Natural killer cell treated with Interleukin-12 subunit alpha and Interleukin-12 subunit beta and Interleukin-15 and Interleukin-18, amount 100 ng/mL, for 72 hours (primary cell): ENCODE measurements at places on chromosomes 6 and 20. TPM values are rescaled to one million over a fixed set of nuclear protein-coding genes. Genes with fewer than 3 reads are reported as not detected.
A peak's percentile ranks its signal among the peaks of the same experiment; 100 is the strongest.

DNA sequence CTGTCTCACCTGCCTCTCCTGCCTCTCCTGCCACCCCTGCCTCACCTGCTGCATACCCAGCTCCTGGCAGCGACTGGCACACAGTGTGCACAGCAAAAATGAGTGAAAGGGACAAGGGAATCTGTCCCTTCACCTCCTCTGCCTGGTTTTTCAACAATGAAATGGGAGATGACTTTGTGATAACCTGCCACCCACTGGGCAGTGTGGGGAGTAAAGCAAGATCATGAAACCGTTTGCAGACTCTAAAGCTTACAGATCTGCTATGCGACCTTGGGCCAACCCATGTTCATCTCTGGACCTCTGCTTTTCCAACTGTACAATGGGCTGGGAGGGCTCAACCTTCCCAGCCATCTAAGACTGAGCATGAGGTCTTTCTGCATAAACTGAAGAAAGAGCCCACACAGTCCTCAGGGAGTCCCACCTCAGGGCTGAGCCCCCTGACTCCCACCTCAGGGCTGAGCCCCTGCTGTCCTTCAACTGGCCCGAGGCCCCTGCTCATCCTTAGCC lies 81.1 kb downstream of the RIPOR3 start:
- H3K36me3 ChIP-seq, result no peaks in the 10 kb centered on the region
- no peak overlapping the region for H3K4me3 ChIP-seq
- no peak overlapping the region for H3K27ac ChIP-seq
- H3K4me1 ChIP-seq, result no peaks in the 10 kb centered on the region

GRCh38 chr20:37914672-37915433 lies 11.9 kb downstream of the VSTM2L start:
- H3K4me1 ChIP-seq, result peaks cover 14% of the 10 kb centered on the region
- H3K4me3 ChIP-seq, result peak overlapping the region; percentile 64
- H3K27me3 ChIP-seq, result no peaks in the 10 kb centered on the region
- H3K36me3 ChIP-seq, result no peaks in the 10 kb centered on the region
- H3K27ac ChIP-seq, result no peak overlapping the region

- H3K36me3 ChIP-seq, result no peaks in the 10 kb centered on the region
- no peak for DNase-seq
- H3K4me1 ChIP-seq, result no peaks in the 10 kb centered on the region
Measured at GRCh38 chr20:47774131-47774777, 11.0 kb downstream of the SULF2 start.

DNA sequence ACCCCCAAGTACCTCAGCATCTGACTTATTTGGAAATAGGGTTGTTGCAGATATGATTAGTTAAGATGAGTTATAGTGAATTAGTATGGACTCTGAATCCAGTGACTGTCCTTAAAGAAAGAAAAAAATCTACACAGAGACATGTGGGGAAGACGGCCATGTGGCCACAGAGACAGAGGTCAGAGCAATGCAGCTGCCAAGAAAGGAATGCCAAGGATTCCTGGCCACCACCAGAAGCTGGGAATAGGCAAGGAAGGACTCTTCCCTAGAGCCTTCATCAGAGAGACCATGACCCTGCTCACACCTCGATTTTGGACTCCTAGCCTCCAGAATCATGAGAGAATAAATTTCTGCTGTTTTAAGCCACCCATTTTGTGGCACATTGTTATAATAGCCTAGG lies 81.8 kb downstream of the FYN start:
- H3K4me1 ChIP-seq, result peaks cover 58% of the 10 kb centered on the region
- H3K36me3 ChIP-seq, result peaks cover 2% of the 10 kb centered on the region
- H3K27me3 ChIP-seq, result no peaks in the 10 kb centered on the region

GRCh38 chr20:50190251-50191064 lies at the start of gene CEBPB:
CEBPB (plus strand) TSS chr20:50190830; CDS start chr20:50191034, 204 bp downstream.
- peak within 1 kb of the TSS; percentile 96 for H3K4me3 ChIP-seq
- peaks cover 7% of the 10 kb centered on the region for H3K27me3 ChIP-seq
- H3K27ac ChIP-seq, result peak within 1 kb of the TSS; percentile 96
- H3K36me3 ChIP-seq, result peaks cover 12% of the 10 kb centered on the region
- DNase-seq, result peak; percentile 92
- peaks cover 48% of the 10 kb centered on the region for H3K4me1 ChIP-seq

DNA sequence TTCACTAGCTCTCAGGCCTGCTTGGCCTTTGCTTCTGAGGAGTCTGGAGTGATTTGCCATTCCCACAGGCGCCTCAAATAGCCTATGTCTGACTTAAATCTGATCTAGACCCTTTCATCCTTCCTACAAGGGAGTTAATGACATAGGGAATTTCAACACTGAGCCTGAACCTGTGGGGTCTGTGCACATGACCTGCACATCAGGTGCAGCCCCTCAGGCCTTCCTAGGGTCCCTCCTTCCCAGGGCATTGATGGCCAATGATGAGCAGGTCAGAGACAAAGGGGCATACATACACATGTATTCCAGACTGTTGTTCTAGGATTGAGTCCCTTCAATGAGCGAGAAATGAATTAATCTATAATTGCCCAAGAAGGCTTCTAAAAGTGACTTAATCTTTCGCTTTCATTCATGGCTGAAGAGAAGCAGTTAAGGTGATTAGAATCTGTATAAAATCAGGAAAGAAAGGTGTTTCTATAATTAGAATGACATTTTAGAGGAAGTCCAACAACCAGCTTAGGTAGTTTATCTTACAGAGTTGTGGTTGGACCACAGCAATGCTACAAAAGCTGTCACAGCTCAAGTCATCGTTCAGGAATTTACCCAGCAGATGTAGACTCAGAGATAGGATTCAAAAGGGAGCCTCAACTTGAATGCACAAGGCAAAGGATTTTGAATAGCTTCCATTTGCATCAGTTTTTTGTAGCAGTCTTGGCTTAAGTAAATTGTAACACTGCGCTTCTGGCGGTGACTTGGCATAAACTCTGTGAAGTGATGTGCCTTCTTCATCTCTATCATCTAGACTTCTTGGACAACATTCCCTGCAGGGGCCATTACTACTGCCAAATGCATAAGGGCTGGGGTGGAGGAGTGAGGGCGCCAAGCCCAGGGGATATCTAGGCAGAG lies 27.0 kb upstream of the TBC1D7 start:
- no peaks in the 10 kb centered on the region for H3K27me3 ChIP-seq
- H3K36me3 ChIP-seq, result no peaks in the 10 kb centered on the region
- H3K4me1 ChIP-seq, result peaks cover 49% of the 10 kb centered on the region
- no peak for DNase-seq
- peak overlapping the region; percentile 72 for H3K4me3 ChIP-seq

DNA sequence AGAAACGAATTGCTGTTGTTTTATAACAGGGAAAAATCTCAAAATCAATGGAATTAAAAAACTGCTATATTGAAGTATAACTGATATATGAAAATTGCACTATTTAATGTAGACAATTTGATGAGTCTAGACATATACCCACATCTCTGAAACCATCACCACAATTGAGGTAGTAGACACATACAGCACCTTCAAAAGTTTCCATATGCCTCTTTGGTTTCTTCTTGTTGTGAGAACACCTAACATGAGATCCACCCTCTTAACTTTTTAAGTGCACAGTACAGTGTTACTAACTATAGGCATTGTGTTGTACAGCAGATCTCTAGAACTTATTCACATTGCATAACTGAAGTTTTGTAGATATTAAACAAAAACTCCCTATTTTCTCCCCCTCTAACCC lies 14.0 kb upstream of the SLC17A5 start:
- H3K36me3 ChIP-seq, result no peaks in the 10 kb centered on the region
- peaks cover 5% of the 10 kb centered on the region for H3K4me1 ChIP-seq
- peaks cover 24% of the 10 kb centered on the region for H3K27me3 ChIP-seq
- no peak for DNase-seq
- no peak overlapping the region for H3K4me3 ChIP-seq
- H3K27ac ChIP-seq, result no peak overlapping the region

DNA sequence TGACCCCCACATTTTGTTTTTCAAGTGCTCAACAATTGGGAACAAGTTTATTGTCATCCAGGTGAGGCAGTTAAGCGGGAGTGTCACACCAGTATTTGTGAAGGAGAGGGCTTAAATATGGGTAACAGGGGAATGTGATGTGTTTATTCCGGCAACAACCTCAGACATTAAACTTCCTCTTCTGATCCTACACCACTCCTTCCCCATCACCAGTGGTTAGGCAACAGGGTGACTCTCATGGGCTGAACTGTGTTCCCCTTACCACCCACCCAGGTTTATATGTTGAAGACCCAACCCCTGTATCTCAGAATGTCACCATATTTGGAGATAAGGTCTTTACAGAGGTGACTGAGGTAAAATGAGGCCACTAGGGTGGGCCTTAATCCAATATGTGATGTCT lies 52.1 kb upstream of the RNF182 start:
- peaks cover 5% of the 10 kb centered on the region for H3K4me1 ChIP-seq
- no peak for DNase-seq
- H3K36me3 ChIP-seq, result no peaks in the 10 kb centered on the region

DNA sequence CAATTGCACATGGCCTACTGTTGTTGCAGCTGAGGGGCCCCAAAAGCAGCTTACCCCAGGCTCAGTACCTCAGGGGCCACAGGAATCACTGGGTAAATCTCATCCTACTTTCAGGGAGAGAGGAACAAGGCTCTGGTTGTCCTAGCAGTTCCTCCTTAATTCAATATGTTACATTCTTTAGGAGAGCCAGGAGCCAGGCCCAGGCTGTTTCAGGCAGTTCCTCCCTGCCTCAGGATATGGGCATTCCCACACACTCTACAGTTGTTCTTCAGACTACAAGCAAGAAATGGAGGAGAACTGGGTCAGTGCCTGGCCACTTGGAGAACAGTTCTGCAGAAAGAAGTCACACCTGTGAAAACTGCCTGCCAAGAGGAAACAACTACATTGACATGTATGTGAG lies 9.6 kb upstream of the BTN3A2 start:
- H3K36me3 ChIP-seq, result no peaks in the 10 kb centered on the region
- no peak overlapping the region for H3K27ac ChIP-seq
- no peak overlapping the region for H3K4me3 ChIP-seq
- H3K4me1 ChIP-seq, result peaks cover under 1% of the 10 kb centered on the region

GRCh38 chr6:147201885-147202515 lies 2.2 kb upstream of the STXBP5 start:
- DNase-seq, result no peak
- peaks cover 6% of the 10 kb centered on the region for H3K36me3 ChIP-seq

GRCh38 chr6:132400883-132401617 lies at the start of gene MOXD1:
MOXD1 (minus strand) TSS chr6:132401475; CDS start chr6:132401426, 49 bp downstream.
- H3K27me3 ChIP-seq, result peaks cover 52% of the 10 kb centered on the region
- H3K27ac ChIP-seq, result no peak within 1 kb of the TSS
- H3K4me1 ChIP-seq, result peaks cover 10% of the 10 kb centered on the region
- peak; percentile 60 for DNase-seq
- H3K36me3 ChIP-seq, result no peaks in the 10 kb centered on the region
- peak within 1 kb of the TSS; percentile 12 for H3K4me3 ChIP-seq

GRCh38 chr20:4243071-4243470 lies 227.7 kb upstream of the RNF24 start:
- DNase-seq, result no peak
- no peak overlapping the region for H3K27ac ChIP-seq
- H3K36me3 ChIP-seq, result no peaks in the 10 kb centered on the region

- peaks cover 8% of the 10 kb centered on the region for H3K27me3 ChIP-seq
- peaks cover 28% of the 10 kb centered on the region for H3K4me1 ChIP-seq
- H3K27ac ChIP-seq, result peak overlapping the region; percentile 44
- no peaks in the 10 kb centered on the region for H3K36me3 ChIP-seq
- no peak for DNase-seq
Measured at GRCh38 chr6:43770372-43771209, 580 bp downstream of the VEGFA start.

- H3K27ac ChIP-seq, result no peak overlapping the region
- no peak overlapping the region for H3K4me3 ChIP-seq
- no peaks in the 10 kb centered on the region for H3K36me3 ChIP-seq
- H3K4me1 ChIP-seq, result peaks cover under 1% of the 10 kb centered on the region
- no peak for DNase-seq
Measured at GRCh38 chr20:60031107-60031506, 72.9 kb downstream of the CDH26 start.

GRCh38 chr20:39897058-39897457 lies 792.0 kb downstream of the MAFB start:
- H3K27ac ChIP-seq, result no peak overlapping the region
- H3K4me3 ChIP-seq, result no peak overlapping the region
- peaks cover 3% of the 10 kb centered on the region for H3K27me3 ChIP-seq
- no peaks in the 10 kb centered on the region for H3K4me1 ChIP-seq

- H3K36me3 ChIP-seq, result no peaks in the 10 kb centered on the region
- no peak overlapping the region for H3K4me3 ChIP-seq
- H3K4me1 ChIP-seq, result no peaks in the 10 kb centered on the region
- H3K27ac ChIP-seq, result no peak overlapping the region
- no peak for DNase-seq
Measured at GRCh38 chr6:166310634-166311033, 2.4 kb upstream of the PRR18 start.

- H3K36me3 ChIP-seq, result peaks cover 10% of the 10 kb centered on the region
- H3K4me3 ChIP-seq, result no peak overlapping the region
- H3K27me3 ChIP-seq, result no peaks in the 10 kb centered on the region
- DNase-seq, result no peak
- H3K4me1 ChIP-seq, result no peaks in the 10 kb centered on the region
Measured at GRCh38 chr20:14790771-14791620, 453.6 kb upstream of the FLRT3 start.

- H3K27ac ChIP-seq, result no peak overlapping the region
- no peaks in the 10 kb centered on the region for H3K27me3 ChIP-seq
- peaks cover 37% of the 10 kb centered on the region for H3K4me1 ChIP-seq
- no peak for DNase-seq
Measured at GRCh38 chr6:5510331-5511133, 249.2 kb downstream of the FARS2 start.

- H3K4me1 ChIP-seq, result peaks cover 12% of the 10 kb centered on the region
- H3K36me3 ChIP-seq, result no peaks in the 10 kb centered on the region
- peak overlapping the region; percentile 38 for H3K27ac ChIP-seq
- peak overlapping the region; percentile 66 for H3K4me3 ChIP-seq
- no peaks in the 10 kb centered on the region for H3K27me3 ChIP-seq
- DNase-seq, result no peak
Measured at GRCh38 chr6:107991772-107992550, 34.0 kb upstream of the SEC63 start.

DNA sequence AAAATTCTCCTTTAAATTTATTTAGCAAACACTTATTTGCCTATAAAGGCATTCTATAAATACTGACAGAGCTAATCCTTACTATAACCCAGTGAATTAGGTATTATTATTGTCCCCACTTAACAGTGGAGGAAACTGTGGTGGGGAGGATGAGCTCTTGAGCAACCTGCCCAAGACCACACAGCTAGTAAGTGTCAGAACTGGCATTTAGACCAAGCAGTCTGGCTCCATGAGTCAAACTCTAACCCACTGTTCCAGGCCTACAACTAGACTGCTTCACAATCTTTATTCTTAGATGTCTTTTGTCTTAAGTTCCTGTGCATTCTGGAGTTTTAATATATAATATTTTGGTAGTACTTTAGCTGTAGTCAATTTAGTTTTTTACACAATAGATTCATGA lies 530.8 kb downstream of the BCKDHB start:
- DNase-seq, result no peak
- H3K27me3 ChIP-seq, result no peaks in the 10 kb centered on the region
- no peak overlapping the region for H3K4me3 ChIP-seq
- H3K4me1 ChIP-seq, result peaks cover 3% of the 10 kb centered on the region
- no peak overlapping the region for H3K27ac ChIP-seq
- no peaks in the 10 kb centered on the region for H3K36me3 ChIP-seq

- DNase-seq, result no peak
- H3K4me1 ChIP-seq, result peaks cover 32% of the 10 kb centered on the region
- H3K4me3 ChIP-seq, result peak overlapping the region; percentile 94
- H3K27me3 ChIP-seq, result no peaks in the 10 kb centered on the region
Measured at GRCh38 chr6:118935331-118935668, 341 bp upstream of the MCM9 start.

CPNE5 gene
- total RNA-seq, result 4.0 TPM

PACSIN1 gene
- total RNA-seq, result not detected

SPATA2 gene
- total RNA-seq, result 12.0 TPM

IL17F gene
- total RNA-seq, result 241 TPM

SLC29A1 gene
- total RNA-seq, result 95.6 TPM

PGC gene
- total RNA-seq, result not detected

TMEM244 gene
- not detected for total RNA-seq

DPPA5 gene
- total RNA-seq, result not detected

MRPS26 gene
- total RNA-seq, result 56.6 TPM

PRDM1 gene
- total RNA-seq, result 174 TPM
